NCI-H1105 treated with DMSO at 0.1 percent for 48 hours (cell line): ENCODE measurements at places on chromosomes 16 and 17.

DNA sequence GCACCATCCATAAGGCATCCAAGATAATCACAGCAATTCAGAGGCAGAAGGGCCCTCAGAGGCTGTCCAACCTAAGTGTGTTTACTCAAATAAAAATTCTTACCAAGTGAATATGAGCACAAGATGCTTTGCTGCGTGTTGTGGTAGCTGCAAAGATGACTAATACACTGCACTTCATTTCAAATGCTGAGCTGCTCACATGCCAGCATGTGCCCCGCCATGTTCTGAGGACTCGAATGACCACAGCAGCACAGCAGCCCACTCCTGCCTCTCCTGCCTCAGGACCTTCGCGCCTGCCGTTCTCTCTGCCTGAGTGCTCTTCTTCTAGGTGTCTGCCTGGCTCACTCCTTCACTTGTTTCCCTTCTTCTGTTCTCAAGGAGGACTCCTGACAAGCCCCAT is 19.0 kb downstream of the PIK3R5 start:
- no peak for DNase-seq

GRCh38 chr16:88770461-88771293 is 14.3 kb downstream of the PIEZO1 start:
- no peak for DNase-seq

DNA sequence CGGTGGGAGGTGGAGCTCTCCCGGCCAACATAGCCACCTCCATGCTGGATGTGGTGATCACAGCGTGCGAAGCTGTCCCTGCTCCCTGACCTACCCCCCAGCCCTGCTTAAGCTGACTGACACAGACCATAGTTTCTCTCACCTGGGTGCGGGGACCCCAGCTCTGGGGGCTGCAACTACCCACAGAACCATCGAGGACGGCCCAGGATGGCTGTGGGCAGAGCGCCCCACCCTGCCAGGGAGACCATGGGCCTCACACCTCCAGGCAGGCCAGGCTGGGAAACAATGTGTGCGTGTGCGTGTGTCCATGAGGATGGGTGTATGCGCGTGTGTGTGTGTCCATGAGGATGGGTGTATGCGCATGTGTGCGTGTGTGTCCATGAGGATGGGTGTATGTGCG is 20.4 kb downstream of the BAHCC1 start:
- no peak for DNase-seq

- no peak for DNase-seq
These were observed 43.7 kb downstream of the GOSR1 start for GRCh38 chr17:30520882-30521281.
